ENCODE measurements at places on chromosomes 3 and 15.

DNA sequence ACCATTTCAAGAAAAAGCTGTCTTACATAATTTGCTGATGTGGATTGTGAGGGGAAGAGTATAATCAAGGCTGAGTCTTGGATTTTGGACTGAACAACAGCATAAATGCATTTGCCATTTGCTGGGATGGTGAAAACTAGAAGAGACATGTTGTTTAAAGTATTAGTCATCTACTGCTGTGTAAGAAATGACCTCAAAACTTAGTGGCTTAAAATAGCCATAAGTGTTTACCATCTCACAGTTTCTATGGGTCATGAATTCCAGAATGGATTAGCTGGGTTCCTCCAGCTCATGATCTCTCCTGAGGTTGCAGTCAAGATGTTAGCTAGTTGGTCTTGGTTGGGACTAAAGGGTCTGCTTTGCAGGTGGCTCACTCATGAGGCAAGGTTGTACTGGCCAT, 66.2 kb downstream of the SCN11A start:
- no peak for DNase-seq

- no peak for DNase-seq
Observed at GRCh38 chr3:114376516-114377185, 82.8 kb downstream of the TIGIT start.

- DNase-seq, result no peak
Observed at GRCh38 chr3:107189158-107189791, 188.0 kb upstream of the CCDC54 start.

DNA sequence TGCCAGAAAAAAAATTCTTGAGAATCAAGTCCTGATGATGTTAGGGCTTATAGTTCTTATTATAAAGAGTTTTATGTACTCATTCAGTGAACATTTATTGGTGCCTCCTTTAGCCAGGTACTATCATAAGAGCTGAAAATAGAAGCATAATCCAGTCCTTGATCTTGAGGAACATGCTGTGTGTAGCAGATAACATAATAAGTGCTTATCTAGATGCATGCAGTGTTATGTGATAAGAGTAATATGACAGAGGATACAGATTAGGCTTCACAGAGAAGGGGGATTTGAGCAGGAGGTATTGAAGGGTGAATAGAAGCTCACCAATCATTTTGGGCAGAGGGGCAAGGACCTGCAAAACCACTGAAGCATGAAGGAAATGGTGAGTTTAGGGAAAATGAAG, 1.1 kb downstream of the CCR2 start:
- no peak for DNase-seq

- no peak for DNase-seq
Observed at GRCh38 chr15:36557364-36557763, 22.1 kb upstream of the CDIN1 start.

GRCh38 chr3:105499961-105500360, 133.3 kb downstream of the ALCAM start:
- no peak for DNase-seq

DNA sequence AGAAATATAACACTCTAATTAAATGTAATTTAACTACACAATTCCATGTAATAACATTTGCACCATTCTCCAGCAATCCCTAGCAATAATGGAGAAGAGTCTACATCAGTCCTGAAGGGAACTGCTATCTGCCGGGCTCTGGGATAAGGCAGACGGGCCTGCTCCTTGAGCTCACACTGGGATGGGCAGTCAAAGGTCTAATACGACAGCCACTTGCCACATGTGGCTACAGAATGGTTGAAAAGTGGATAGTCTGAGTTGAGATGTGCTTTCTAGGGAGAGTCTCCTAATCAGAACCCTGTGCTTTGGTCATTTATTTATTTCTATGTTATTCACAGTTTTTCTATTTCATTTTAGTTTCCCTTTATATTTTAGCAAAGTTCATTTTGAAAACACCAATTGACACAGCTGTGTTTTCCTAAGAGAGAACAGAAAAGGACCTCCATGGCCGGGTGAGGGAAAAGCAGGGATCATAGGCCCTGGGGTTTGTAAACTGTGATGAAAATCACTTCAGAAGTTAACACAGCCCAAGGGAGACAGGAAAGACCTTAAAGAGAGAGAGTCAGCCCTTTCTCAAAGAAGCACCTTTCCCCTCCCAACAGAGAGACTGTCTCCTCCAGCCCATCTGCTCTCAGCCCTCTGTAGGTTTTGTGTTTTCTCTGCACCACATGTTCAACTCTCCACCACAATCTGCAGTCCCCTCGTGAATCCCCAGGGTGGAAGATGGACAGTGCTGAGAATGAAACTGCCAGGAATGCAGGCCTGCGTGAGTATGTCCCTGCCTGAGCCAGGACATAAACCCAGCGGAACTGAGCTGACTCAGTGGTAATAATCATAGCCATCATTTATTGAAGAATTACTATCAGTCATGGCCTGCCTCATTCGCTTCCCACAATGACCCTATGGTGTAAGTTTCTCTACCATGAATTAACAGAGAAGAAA, 11.6 kb downstream of the FSIP1 start:
- no peak for DNase-seq

DNA sequence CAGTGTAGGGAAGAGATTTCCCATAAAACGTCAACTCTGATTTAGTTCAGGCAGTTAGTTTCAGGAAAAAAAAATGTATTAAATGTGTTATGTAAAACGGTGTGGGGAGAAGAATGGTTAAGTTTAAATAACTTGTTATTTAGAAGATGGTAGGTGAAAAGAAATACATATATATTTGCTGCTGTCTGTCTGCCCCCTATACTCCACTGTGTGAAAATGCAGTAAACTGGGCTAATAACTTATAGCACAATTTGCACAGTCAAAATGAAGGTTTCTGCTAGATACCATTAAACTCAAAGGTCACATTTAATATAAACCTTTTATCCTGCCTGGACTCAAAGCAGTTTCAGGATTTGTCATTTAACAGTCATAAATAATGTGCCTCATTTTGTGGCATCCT, 515.0 kb downstream of the FGF12 start:
- no peak for DNase-seq

DNA sequence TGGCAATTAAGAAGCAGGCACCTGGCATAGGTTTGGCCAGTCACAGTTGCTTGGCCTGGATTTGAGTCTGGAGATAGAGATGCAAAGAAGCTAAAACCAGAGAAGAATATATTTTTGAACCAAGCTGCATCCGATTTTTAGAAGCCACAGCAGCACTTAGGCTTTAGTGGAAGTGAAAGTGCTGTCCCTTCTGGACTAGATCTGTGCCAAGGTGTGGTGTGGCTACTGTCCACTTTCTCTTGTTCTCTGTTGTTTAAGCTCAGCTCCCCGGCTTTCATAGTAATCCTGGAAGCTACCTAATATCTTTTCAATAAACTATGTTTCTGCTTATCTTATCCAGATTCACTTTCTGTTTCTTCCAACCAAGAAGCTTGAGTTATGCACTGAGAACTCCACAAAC, 183.4 kb upstream of the THRB start:
- DNase-seq, result no peak

- DNase-seq, result peak; percentile 17
Observed at GRCh38 chr3:183249006-183249718, 3.9 kb upstream of the B3GNT5 start.

- no peak for DNase-seq
Observed at GRCh38 chr3:194872669-194872977, 186.9 kb downstream of the FAM43A start.

DNA sequence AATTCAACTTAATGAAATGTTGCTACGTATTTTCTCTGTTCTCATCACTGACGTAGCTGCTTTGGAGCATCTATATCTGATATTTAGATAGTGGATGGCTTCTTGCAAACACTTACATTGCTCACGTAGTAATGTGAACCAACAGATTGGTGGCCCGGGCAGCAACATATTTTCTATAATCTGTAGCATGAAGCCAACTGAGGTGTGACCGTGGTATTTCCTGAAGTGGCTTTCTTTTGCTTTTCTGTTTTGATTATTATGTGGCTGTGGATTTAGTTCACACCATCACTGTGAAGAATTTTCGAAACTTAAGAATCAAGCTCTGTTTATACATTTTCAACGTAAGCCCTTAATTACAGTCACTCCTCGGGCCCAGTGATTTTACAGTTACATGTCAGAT, 288.5 kb downstream of the LPP start:
- DNase-seq, result no peak

- no peak for DNase-seq
Observed at GRCh38 chr3:79846148-79846933, 78.5 kb upstream of the ROBO1 start.

GRCh38 chr3:134663721-134664456, 13.1 kb upstream of the KY start:
- DNase-seq, result no peak

DNA sequence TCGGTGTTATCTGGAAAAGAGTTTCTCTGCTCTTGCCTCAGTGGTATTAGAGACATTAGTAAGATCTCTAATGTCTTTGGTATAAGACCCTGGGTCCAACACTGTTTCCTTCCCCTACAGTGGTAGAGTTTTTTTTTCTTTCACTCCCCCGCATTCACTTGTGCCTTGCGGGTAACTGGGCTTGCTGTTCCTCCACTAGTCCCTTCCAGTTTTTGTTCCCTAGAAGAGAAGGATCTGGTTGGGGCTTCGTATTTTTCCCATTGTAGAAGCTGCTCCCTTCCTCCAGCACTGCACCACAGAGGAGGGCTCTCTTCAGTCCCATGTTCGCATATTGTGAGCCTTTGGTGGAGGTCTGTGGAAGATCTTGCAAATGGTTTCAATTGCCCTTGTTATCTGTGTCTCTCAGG, 13.7 kb downstream of the CTDSPL2 start:
- DNase-seq, result peak; percentile 26

- no peak for DNase-seq
Observed at GRCh38 chr3:14497321-14497720, 42.8 kb downstream of the GRIP2 start.

GRCh38 chr3:102299125-102299877, 135.5 kb upstream of the ZPLD1 start:
- no peak for DNase-seq

DNA sequence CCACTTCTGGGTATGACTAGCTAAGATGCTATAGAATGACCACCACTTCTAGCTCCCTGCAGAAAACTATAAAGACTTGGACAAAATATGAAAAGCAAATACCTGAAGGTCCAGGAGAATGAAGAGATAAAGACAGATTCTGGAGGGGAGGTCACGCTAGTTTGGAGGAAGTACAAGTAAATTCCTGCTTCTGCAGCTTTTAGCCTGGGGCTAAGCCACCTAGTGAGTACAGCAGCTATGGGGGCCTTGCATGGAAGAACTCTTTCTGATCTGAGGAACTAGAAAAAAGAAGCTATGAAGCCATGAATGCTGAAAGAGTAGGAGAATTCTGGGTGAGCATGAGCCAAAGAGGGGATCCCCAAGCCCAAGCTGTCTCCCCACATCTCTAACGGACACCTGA, 29.8 kb downstream of the NRG4 start:
- DNase-seq, result no peak

DNA sequence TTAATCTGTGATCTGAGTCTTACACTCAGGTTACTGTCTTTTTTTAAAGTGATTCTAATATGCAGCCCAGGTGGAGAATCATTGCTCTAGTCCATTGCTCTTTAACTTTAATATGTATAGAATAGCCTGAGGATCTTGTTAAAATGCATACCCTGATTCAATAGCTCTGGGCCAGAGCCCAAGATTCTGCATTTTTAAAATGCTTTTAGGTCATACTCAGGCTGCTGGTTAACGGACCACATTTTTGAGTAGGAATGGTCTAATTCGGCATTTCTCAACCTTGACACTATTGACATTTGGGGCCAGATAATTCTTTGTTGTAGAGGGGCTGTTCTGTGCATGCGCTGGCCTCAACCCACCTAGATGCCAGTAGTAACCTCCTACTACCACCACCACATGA, 20.9 kb upstream of the FSTL1 start:
- no peak for DNase-seq

DNA sequence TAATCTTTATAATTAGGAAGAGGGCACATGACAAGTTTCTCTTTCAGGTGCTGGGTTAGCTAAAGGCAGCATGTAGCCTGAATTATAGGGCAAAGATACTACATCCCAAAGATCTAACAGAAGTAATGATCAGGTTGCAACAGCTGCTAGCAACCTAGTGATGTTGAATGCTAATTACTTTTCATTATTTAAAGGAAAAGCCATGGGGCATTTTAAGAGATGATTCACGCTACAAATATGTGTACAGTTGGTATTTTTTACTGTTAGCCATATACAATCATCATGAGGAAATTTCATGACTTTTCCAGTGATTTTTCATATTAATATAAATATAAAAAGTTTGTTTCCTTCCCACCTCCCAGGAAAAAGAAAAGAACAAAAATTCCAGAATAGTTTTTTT, 43.0 kb downstream of the NEK10 start:
- DNase-seq, result no peak

GRCh38 chr3:72613871-72614270, 234.4 kb downstream of the SHQ1 start:
- no peak for DNase-seq

GRCh38 chr15:25671132-25671531, 192.0 kb downstream of the ATP10A start:
- no peak for DNase-seq

DNA sequence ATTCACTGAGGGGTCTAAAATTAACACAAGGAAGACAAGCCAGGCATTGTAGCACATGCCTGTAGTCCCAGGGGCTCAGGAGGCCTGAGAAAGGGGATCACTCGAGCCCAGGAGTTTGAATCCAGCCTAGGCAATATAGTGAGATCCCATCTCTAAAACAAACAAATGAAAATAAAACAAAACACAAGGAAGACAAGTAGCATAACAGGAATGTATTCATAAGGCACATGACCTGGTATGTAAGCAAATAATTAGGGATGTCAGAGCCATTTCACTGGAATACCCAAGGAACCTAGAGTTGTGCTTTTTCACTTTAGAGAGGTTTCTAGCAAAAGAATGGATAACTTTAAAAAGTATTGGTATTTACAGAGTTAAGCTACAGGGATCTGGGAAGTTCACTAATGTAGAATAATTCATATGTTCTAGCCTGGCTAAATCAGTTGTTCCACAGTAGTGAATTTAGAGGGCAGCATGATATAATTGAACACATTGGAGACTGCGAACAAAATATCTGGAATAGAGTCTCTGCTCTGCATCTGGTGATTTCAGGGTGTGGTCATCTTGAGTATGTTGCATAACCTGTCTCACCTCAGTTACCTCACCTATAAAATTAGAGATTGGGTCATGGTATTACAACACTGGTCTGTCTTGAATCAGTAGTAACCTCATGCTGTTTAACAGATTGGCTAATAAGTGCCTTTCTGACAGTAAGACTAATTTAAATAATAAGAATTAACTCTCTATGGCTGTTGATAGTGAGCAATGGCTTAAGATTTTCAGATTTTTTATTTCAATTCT, 9.3 kb downstream of the GRAMD1C start:
- no peak for DNase-seq

- no peak for DNase-seq
Observed at GRCh38 chr3:3109407-3110298, 521 bp downstream of the IL5RA start.

- no peak for DNase-seq
Observed at GRCh38 chr3:170368921-170369320, 11.4 kb downstream of the SKIL start.
